NCI-H1417 (cell line): ENCODE measurements at places on chromosomes 2 and 18.

- no peak for DNase-seq
Observed at GRCh38 chr2:158357699-158358098, 98.9 kb downstream of the CCDC148 start.

GRCh38 chr2:232292395-232293154 lies 86.0 kb upstream of the ALPP start:
- DNase-seq, result peak; percentile 19

DNA sequence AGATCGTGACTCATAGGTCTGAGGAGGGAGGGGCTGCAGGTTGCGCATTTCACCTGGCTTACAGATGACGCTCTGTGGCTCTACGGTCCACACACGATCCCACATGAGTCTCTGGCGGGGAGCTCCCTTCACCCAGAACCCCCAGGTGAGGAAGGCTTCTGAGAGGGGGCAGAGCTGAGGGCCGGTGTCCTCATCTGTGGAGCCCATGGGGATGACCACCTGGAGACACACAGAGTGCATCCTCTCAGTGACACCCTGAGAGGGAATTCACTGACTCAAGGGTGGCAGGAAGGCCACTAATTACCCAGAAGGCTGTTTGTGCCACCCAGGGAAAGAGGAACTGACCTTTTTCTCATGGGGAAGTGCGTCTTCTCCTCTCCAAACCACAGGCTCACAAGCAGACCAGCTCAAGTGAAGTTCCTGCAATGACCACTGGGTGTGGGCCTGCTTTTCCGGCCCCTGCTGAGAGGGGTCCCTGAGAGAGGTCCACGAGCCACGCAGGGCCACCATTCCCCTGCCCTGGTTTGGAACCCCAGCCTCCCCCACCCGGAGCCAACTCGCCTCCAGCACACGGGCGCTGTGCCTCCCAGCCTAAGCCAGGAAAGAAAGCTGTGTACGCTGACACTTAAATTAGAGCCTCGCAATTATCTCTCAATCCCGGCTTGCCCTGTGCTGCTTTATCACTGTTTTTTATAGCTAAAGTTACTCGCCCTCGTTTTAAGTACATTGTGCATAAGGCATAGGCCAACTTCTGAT lies 114.1 kb downstream of the BCL11A start:
- no peak for DNase-seq

GRCh38 chr2:239575931-239576445 lies 175.2 kb upstream of the HDAC4 start:
- no peak for DNase-seq

DNA sequence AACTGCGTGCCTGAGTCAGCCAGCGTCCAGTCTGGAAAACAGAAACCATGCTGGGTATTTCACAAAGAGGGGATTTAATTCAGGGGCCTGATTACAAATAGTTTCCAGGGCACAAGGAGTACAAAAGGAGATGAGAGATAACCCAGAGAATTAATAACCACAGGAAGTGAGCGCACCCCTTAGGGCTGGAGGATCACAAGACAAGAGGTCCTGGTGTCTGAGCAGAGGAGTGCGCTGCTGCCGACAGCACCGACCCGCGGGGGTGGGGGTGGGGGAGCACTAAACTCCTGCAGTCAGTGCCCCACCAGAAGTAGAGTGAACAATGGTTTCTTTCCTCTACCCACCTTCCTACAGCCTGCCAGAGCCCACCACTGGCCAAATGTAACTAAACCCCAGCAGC lies 20.8 kb upstream of the MAL start:
- no peak for DNase-seq

- DNase-seq, result no peak
Observed at GRCh38 chr2:161243312-161243711, 64.9 kb upstream of the PSMD14 start.

DNA sequence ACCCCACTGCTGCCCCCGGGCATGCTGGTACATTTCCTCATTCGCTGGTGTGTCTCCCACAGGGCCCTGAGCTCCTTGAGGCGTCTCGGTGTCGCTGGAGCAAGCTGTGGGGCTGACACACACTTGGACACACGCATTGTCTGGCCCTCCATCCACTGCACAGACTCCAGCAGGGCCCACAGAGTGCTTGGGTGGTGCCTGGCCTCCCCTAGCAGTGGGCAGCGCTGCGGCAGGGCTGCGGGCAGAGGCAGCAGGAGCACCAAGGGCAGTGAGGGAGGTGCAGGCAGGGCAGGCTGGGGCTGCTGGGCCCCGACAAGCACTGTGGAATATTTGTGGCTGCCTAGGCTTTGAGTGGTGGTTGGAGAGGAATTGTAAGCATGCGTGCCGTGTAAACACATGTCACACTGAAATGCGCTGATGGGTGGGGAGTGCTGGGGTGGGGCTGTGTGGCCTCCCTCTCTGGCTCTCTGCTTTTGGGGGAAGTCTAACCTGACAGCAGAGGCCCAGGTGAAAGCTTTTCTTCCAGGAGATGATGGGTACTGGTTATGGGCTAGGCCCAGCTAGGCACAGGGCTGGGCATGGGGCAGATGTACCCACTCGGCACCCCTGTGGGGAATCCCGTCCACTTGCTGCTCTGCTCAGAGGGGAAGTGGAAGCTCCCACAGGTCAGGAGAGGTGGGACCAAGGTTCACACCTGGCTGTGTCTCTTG lies 55.5 kb upstream of the HS6ST1 start:
- no peak for DNase-seq

DNA sequence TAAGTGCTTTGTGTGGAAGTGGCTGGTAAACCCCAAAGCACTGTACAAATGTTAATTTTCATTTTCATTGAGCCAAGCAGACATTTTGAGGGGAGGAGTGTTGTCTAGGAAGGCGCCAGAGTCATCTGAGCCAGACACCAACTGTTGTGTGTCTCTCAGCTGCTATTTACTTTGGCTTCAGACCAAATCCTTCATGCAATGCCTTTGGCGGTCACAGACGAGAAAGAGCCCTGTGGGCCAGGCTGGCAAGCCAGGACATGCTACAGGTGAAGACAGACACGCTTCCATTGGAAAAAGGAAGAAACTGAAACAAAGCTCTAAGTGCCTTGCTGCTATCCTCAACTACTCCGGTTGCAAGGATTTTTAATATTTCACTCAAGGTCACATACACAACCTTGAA lies 115.4 kb upstream of the CDC42EP3 start:
- peak; percentile 99 for DNase-seq

GRCh38 chr18:50663626-50664441 lies 103.9 kb downstream of the MAPK4 start:
- no peak for DNase-seq

GRCh38 chr2:222984908-222985307 lies 67.1 kb upstream of the KCNE4 start:
- DNase-seq, result no peak

DNA sequence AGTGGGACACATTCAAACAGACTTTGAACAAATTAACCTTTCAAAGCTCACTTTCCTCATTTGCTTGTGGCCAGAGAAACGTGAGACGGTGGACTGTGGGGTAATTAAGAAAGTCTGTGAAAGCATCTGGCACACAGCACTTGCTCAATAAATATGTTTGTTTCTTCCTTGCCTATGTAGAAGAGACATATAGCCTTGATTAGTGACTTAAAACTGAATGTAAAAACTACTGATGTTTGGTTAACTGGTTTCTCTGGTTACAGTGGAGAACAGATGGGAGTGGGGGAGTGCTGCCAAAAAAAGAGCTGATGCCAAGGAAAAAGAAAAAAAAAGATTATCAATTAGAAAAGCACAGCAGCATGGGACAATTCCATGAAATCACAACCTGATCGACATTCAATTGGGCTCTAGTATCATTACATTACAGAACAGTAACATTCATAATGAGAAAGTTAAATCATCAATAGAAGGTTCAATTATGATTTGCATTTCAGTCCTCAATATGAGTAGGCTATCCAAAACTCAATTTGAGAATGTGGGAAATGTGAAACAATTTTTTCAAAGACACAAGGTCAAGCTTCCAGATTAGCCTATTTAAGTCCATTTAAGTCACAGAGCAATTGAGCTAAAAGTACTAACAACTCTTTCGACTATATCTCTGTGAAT lies 14.7 kb downstream of the CUL3 start:
- DNase-seq, result no peak

DNA sequence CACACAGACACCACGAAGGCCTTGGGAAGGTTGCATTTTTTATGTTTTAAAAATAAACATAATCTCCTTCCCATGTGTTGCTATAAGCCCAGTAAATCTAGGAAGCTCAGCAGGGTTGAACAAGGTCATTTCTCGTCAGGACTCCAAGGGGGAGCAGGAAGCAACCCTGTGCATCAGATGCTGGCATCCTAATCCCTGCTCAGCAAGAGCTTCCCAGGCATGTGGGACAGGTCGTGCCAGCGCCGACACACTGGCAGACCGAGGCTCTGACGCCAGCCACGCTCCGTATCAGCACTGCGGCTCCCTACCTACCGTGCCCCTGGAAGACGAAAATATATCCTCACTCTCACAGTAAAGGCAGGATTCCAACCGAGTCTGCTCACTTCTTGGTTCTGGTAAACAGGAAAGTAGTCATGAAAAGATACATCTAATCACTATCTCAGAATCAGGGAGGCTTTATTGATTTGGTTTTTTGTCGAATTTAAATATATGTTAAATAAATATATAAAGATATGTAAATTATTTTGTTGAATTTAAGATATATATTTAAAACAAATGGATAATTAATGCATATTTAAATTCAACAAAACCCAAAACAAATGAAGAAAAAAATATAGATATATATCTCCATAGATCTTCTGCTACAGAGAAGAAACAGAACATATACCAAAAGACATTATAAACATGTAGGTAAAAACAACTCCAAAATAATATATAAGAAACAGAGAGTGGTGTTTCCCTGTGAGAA lies 61.4 kb downstream of the TXNL1 start:
- no peak for DNase-seq

GRCh38 chr2:239331560-239331959 lies 69.3 kb downstream of the HDAC4 start:
- DNase-seq, result no peak

- no peak for DNase-seq
Observed at GRCh38 chr2:48395658-48396057, 134.3 kb upstream of the STON1 start.

GRCh38 chr2:221708902-221709301 lies 136.8 kb upstream of the EPHA4 start:
- no peak for DNase-seq

GRCh38 chr18:13252686-13253410 lies 34.3 kb downstream of the LDLRAD4 start:
- no peak for DNase-seq

GRCh38 chr2:8515864-8516533 lies 165.9 kb upstream of the ID2 start:
- DNase-seq, result peak; percentile 92

DNA sequence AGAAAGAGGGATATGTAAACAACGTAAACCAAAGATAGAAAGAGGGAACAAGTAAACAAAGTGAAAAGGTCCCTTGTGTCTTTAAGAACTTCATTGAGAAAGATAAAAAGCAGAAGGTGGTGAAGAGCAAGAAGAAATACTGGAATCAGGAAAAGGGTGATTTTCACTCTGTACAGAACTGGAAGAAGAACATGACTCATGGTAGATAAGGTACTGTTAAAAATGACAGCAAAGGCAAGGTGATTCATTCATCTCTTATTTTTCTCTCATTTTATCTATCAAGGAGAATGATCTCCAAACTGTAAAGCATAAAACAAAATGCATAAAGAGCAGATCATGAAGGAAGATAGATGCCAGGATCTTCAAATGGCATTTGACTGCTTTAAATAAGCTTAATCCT lies 724.6 kb upstream of the CELF4 start:
- no peak for DNase-seq
